ENCODE measurements at places on chromosomes 6 and 20. TPM values are rescaled to one million over a fixed set of nuclear protein-coding genes. Genes with fewer than 3 reads are reported as not detected.
A peak's percentile ranks its signal among the peaks of the same experiment; 100 is the strongest.

EYA4 gene
- total RNA-seq, result not detected

PPP1R14C gene
- total RNA-seq, result not detected

GLP1R gene
- not detected for total RNA-seq

EFCAB8 gene
- total RNA-seq, result 0.10 TPM

DNA sequence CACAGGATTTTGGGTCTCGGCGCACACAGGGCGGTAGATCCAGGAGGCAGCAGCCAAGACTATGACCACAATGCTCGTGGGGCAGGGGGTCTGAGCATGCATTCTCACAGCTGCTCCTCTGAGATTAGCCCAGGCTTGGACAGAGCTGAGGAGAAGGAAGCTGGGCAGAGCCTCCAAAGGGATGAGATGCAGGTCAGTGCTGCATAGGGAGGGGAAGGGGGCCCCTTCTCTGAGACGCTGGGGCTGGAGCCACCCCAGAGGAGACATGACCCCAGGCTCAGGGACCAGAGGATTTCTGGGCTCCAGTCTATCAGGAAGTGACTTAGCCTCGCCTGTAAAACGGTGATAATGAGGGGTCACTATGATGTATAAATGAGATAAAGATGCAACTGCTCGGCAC is 93.9 kb downstream of the BFSP1 start:
- no peak for DNase-seq

GRCh38 chr20:43804781-43805180 is 78.0 kb upstream of the GTSF1L start:
- no peak for DNase-seq

DNA sequence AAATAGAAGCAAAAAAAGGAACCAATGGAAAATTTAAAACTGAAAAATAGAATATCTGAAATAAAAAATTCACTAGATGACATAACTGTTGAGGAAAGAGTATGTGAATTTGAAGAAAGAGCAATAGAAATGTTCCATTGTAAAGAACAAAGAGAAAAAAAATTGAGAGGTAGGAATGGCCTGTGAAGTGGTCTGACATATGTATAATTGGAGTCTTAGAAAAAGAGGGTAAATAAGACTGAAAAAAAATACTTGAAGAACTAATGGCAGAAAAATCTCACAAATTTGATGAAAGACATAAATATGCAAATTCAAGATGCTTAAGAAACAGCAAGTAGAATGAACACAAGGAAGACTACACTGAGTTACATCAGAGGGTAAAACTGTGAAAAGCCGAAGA is 93.4 kb downstream of the QKI start:
- no peak for DNase-seq

DNA sequence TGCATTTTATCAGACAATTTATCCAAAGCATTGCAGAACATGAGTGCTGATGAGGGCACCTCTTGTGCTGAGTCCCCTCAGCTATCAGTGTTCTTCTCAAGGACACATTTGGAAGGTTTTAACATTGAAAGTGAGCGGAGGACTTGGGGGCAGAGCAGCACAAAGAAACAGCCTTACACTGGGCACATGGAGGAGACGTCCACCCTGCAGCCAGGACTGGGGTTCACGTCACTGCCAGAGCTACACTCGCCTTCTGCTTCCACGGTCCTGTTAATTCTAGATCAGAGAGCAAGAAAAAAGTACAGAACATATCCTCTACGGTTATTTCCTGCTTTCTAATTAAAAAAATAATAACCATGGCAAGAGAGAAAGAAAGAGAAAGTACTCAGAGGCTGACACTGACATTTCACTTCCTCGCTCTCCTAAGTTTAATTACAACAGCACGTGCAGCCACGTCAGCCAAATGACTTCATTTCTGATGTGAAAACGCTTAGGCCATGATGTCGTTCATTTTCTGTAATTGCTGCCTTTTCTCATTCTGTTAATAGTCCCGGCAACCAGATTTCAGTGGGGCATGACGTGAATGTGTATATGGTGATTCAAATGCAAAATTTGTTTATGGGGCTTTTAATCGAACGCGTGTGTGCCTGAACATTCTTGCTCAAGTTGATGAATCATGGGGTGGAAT is 5.1 kb downstream of the PRND start:
- peak; percentile 56 for DNase-seq

GRCh38 chr6:10403385-10404106 is 11.3 kb downstream of the TFAP2A start:
- DNase-seq, result peak; percentile 93

GRCh38 chr6:13813621-13814175 is 659 bp downstream of the MCUR1 start:
- DNase-seq, result peak; percentile 79

GRCh38 chr6:107812234-107812769 is 11.8 kb downstream of the SCML4 start:
- DNase-seq, result no peak

GRCh38 chr6:169177516-169178166 is 76.0 kb downstream of the THBS2 start:
- peak; percentile 60 for DNase-seq
